GM12878 (cell line): ENCODE measurements at places on chromosomes 3 and 15. TPM values are rescaled to one million over a fixed set of nuclear protein-coding genes. Genes with fewer than 3 reads are reported as not detected.

Gene PATL2
- 10.7 and 11.5 TPM in 2 replicates for total RNA-seq

Gene SCG3
- total RNA-seq, result not detected in 2 replicates

Gene RBP2
- total RNA-seq, result not detected in 2 replicates

Gene SLC51A
- total RNA-seq, result not detected in 2 replicates

Gene SLCO2A1
- 0.05 TPM in 2 replicates for total RNA-seq

Gene SI
- total RNA-seq, result not detected in 2 replicates

- no peak for DNase-seq
Measured at GRCh38 chr3:62201438-62202035, 171.8 kb downstream of the FEZF2 start.

GRCh38 chr3:120153294-120153693, 59.0 kb upstream of the GSK3B start:
- DNase-seq, result no peak

DNA sequence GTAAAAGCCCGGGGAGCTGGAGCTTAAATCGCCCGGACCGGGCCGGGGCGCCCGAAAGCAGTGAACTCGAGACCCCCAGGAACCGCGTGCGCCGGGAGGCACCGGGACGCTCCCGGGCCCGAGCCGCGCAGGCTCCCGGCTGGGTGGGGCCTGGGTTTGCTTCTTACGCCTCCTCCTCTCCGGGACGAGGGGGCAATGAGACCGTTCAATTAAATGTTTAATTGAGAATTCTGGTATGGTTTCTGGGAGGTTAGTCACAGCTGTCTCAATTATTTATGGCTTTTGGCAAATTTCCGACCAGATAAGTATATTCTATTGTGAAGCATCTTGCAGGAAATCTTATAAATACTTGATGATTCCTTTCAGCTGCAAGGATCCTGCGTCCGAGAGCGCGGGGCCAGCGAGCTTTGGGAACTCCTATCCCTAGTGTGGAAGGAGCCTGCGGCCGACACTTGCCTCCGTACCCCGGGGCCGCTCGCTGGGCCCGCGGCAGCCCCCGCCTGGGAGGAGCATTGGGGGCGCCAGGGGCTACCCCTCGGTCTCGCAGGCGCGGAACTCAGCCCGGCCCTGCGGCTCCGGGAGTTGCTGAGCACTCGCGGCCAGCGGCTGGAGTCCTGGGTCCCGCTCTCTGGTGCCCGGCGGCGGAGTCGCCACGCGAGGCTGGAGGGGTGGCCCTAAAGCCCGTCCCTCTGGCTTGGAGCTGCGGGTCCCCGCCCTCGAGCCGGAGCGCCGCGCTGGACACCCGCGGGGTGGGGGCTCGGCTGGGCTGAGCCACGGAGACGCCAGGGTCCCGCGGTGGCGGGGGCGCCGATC, 10.3 kb downstream of the ISL2 start:
- no peak for DNase-seq

- DNase-seq, result no peak
Measured at GRCh38 chr15:36880224-36880912, 220.0 kb downstream of the MEIS2 start.

GRCh38 chr15:46326173-46326572, 691.3 kb downstream of the SQOR start:
- DNase-seq, result no peak

DNA sequence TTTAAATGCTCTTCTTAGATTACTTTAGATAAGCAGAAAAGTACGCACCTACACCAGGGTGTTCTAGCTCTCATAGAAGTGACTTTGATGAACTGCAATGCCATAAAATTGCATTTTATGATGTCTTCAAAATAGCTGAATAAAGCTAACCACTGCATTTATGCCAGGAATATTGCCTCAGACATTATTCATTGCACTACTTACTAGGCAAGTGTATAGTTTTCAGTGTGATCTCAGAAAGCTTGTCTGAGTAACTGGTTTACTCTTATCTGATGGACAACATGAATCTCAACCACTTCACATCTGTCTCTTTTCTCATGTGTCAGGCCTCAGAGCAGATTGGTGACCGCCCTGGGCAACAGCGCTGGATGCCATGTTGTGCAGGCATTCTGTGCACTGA, 119.3 kb upstream of the SLC2A2 start:
- DNase-seq, result no peak

DNA sequence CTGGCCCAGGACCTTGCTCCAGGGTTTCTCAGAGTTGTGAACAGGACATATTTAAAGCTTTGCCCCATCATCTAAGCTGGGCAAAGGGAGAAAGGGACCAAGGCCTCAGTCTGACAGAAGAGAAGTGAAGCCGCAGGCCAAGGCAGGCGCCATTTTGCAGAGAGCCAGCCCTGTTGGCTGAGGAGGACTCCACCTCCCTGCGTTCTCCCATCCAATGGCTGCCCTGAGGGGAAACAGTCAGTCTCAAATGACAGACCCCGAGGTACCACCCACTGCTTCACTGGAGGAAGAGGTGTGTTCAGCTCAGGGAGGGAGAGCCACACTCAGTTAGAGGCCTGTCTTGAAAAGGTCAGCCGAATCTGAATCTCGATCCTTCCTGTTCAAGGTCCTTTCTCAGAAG, 86.1 kb downstream of the ADAMTS17 start:
- no peak for DNase-seq

GRCh38 chr3:170423001-170423615, 4.4 kb downstream of the CLDN11 start:
- DNase-seq, result no peak
